Lung microvascular endothelial cell (primary cell): ENCODE measurements at places on chromosomes 4 and X. TPM values are rescaled to one million over a fixed set of nuclear protein-coding genes. Genes with fewer than 3 reads are reported as not detected.

The MAGEB1 gene
- not detected in 2 replicates for total RNA-seq

The MAP9 gene
- total RNA-seq, result under 0.01 TPM in 2 replicates

The CCDC110 gene
- total RNA-seq, result 0.44 and 0.60 TPM in 2 replicates

DNA sequence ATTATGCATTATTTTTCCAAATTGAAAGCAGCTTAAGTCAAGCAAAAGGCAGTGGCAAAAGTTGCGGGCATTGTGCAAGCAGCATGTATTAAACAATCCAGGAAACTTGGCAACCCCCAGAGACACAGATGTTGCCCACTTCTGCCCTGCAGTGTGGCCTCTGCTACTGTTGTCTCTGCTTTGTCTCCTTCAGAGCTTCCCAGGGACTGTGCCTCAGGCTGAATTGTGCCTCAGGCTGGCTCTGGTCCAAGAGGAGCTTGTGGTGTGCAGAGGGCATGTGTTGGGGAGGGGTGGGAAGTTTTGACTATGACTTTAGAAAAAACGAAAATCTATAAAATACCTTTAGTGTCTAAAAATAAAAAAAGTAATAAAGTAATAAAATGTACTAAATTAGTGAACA lies 201.4 kb downstream of the CCSER1 start:
- DNase-seq, result peak; percentile 3

GRCh38 chrX:20427173-20427770 lies 160.6 kb upstream of the RPS6KA3 start:
- no peak for DNase-seq

GRCh38 chr4:107619066-107619465 lies 101.0 kb downstream of the PAPSS1 start:
- DNase-seq, result peak; percentile 50

DNA sequence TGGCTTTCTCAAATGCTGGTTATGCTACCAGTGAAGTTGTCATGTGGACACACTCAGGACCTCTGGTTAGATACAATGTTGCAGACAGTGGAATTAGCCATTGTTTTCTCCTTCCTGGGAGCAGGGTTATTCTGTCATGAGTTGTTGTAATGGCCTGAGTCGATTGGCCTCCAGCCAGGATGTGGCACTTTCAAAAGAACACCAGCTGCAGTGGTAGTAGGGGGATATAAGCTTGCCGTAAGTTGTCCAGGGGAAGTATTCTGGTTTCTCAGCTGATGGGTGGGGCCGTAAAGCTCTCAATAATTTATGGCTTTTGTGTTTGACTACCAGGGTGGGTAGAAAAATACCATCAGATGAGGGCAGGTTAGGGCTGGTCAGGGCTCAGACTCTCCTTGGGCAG lies 697.5 kb upstream of the GNPDA2 start:
- no peak for DNase-seq

DNA sequence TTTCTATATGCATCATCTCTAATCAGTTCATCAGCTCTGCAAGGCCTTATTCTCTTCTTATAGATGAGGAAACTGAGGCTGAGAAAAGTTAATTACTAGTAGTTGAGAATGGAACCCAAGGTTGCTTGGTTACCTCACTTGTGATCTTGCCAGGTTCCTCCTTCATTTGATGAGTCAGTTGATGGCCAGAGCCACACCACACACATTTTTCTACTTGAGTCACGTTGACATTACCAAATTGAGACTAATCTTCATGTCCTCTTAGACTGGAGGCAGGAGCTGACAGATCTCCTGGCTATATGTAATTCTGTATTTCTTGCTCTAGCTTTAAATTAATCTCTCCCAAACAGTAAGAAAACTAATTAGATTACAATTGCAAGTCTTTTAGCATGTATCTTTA lies 428.4 kb downstream of the AFF2 start:
- DNase-seq, result no peak
